ENCODE measurements at places on chromosomes 11 and 22.

DNA sequence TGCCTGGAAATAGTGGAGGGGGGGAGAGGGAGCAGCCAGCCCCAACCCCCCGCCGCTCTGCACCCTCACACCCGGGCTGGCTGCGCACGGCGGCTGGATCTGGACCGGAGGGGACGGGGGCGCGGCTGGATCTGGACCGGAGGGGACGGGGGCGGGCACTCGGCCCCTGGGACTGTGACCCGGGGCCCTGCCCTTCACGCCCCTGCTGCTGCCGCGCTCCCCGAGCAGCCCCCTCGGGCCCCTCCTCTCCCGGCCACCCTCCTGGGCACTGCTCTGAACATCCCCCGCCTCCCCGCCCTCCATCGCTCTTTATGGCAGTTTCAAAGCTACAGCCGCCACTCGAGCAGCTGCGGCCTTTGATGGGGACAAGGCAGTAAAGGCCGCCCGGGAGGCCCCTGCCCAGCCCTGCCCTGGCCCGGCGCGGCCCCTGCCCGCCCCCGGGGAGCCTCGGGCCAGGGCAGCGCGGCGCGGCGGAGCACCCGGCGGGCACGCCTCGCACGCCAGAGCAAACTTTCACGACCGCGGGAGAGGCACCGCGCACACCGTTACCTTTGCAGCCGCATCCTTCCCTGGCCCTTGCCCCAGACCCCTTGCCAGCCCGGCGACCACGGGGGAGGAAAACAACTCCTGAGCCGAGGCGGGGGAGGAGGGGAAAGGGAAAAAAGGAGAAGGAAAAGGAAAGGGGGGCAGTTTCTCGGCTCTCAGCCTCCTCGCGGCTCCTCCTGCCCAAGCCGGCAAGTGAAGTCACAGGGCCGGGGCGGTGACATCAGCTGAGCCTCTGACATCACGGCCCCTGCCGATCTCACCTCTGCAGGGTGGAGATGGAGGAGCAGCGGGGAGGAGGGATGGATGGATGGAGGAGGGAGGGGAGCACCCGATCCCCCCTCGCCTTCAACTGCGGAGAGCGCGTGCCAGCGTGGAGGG, 13.1 kb upstream of the TCF20 start:
- DNase-seq: no peak

GRCh38 chr11:13438291-13438690, 24.7 kb downstream of the BTBD10 start:
- DNase-seq: no peak

DNA sequence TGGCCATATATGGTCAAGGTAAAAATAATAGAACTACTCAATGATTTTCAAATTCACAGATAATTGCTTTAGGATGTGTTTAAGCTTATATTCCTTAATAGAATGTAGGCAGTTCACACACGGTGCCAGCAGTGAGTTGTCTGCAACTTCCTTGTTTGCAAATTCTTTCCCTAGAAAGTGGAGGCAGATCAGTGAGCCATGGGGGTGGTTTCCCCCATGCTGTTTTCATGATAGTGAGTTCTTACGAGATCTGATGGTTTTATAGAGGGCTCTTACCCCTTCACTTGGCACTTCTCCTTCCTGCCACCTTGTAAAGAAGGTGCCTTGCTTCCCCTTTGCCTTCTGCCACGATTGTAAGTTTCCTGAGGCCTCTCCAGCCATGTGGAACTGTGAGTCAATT, 111.8 kb upstream of the LMO1 start:
- DNase-seq: no peak

GRCh38 chr11:27614092-27614491, 86.2 kb downstream of the BDNF start:
- DNase-seq: no peak

DNA sequence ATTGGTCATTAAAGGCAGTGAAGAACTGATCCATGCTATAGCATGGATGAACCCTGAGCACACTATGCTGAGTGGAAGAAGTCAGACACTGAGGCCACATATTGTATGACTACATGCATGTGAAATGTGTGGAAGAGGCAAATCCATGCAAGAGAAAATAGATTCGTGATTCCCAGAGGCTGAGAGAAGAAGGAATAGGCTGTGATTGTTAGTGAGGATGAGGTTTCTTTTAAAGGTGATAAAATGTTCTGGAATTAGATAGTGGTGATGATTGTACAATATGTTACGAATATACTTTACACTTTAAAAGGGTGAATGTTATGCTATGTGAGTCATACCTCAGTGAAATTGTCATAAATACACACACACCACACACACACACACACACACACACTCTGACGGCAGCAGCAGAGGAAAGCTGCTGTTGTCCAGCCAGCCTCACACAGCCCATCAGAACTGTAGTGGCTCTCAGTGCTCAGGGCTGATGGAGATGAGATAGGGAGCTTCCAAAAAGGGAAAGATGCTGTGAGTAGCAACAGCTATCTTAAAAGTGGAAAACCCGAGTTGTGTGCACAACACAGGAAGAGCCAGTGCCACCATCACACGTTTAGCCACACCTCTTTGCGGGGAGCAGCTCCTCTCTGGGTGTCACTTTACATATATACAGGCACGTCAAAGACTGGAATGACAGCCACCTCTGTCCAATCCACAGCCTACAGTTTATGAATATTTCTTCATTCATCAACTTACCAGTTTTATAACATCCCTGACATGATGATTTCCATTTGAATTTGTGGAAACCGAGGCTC, 153.0 kb downstream of the SPATA19 start:
- DNase-seq: no peak

DNA sequence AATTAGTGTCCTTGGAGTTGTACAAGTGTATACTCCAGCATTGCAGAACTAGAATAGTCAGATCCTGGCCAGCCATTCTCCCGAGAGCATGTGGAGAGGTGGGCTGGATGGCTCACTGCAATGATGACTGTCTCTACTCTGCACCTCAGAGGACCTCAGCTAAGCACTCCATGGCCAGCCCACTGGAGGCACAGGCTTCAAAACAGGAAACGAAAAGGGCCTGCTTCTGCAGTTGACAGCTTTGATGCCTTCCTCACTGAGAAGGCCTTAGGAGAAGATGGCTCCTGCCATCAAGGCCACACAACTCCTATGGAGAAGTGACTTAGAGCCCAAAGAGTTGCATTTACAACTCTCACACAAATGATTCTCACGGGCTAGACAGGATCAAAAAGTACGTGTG, 9.1 kb downstream of the POLD4 start:
- no peak for DNase-seq

DNA sequence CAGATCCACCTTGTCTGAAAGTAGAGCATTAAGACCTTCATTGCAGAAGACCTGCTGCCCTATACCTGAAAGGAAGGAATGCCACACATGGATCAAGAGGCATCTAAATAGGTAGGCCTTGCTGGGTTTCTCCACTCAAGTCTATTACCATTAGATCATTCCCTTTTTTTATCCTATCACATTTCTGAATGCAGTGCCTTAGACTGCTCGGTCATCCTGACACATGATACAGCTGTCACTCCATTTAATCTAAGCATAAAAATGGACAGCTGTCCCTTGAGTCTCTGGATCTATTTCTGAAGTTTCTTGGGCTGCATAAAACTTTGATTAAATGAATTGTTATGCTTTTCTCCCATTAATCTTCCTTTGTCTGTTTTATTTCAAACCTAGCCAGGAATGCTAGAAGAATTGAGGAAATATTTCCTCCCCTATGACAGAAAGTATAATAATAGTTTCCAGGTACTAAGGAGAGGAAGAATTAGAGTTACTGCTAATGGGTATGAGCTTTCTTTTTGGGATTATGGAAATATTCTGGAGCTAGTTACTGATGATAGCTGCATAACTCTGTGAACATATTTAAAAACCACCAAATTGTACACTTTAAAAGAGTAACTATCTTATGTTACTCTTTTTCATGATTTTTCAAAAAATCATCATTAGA, 88.0 kb downstream of the DLG2 start:
- DNase-seq: no peak

DNA sequence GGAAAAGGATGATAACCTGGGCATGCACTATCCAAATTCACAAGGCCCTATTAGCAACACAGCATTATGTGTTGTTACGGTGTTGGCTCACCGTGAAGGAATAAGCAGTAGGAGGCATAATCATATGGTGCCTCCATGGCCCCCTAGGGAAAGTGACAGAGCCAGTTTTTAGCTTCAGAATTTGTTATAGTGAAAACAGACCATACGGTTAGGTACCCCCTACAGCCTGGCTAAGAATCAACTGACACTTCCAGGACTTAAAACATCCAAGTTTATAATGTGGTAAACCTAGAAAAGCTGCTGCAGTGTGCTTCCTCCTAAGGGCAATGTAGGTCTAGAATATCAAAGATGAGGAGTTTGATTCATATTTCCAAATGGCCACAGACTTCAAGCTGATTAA, 30.4 kb downstream of the KIF18A start:
- no peak for DNase-seq

DNA sequence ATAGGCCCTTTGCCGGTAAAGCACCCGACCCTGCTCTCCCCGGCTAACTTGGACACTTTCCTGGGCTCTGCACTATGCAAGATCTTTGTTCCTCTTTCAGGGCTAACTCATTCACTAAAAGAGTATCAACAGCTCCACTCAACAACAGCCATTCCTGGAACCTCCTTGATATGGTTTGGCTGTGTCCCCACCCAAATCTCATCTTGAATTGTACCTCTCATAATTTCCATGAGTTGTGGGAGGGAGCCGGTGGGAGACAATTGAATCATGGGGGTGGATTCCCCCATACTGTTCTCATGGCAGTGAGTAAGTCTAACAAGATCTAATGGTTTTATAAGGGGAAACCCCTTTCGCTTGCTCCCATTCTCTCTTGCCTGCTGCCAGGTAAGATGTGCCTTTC, 330.0 kb downstream of the TENM4 start:
- no peak for DNase-seq
